ENCODE measurements at places on chromosomes 2 and 18.

DNA sequence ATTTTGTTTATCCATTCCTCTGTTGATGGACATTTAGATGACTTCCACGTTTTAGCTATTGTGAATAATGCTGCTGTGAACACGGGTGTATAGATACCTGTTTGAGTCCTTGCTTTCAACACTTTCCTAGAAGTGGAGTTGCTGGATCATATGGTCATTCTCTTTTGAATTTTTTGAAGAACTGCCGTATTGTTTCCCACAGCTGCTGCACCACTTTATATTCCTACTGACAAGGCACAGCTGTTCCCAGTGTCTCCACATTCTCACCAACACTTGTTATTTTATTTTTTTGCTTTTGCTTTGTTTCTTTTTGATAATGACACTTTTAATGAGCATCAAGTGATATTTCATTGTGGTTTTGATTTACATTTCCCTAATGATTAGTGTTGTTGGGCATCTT is 41.4 kb upstream of the KCNJ13 start:
- DNase-seq: no peak

DNA sequence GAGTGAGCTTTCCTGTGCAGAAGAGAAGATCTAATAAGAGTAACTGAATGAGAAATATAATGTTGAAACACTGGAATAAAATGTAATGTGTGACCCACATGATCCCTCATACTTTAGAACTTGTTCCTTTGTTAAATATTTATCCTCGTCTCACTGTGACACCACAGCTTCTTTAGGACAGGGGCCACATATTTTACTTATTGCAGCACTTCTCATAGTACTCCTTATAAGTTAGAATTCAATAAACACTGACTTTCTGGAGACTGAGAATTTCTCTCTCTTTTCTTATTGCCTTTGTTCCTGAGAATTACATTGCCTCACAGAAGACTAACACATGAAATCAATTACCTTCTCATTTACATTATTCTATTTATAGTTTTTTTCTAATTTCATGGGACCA is 1234.6 kb upstream of the CHAC2 start:
- DNase-seq: no peak

GRCh38 chr2:60351802-60352201 is 201.7 kb downstream of the BCL11A start:
- no peak for DNase-seq

- no peak for DNase-seq
These were observed 24.1 kb upstream of the ACVR1 start for GRCh38 chr2:157900203-157900602.

- no peak for DNase-seq
These were observed 160.7 kb downstream of the NDUFA10 start for GRCh38 chr2:239864247-239865058.

DNA sequence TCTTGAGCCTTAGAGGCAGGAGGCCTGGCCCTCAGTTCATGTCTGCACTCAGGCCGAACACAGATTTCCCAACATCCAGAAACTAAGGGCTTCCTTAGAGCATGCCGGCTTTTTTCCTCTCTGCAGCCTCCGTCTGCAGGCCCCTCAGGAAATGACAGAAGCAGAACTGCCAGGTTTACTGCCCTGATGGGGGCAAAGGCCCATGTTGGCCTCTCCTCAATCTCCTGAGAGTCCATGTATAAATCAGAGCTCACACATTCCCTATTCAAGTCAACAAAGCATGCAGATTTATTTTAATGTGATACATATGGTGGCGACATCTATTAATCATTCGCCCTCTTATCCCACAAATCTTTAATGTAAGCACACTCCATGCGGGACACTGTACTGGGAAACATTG is 475.6 kb upstream of the HS6ST1 start:
- no peak for DNase-seq

Measured in stimulated activated CD8-positive, alpha-beta memory T cell treated with anti-CD3 and anti-CD28 coated beads, Interleukin-4, amount 100 ng/mL, for 24 hours (primary cell).